Stimulated activated memory B cell treated with anti-CD40 and anti-IgM and Interleukin-4, amounts not matched to agents 10 μg/mL and 1 μg/mL and 100 μg/mL, for 72 hours (primary cell): ENCODE measurements at places on chromosomes 6 and 20.

DNA sequence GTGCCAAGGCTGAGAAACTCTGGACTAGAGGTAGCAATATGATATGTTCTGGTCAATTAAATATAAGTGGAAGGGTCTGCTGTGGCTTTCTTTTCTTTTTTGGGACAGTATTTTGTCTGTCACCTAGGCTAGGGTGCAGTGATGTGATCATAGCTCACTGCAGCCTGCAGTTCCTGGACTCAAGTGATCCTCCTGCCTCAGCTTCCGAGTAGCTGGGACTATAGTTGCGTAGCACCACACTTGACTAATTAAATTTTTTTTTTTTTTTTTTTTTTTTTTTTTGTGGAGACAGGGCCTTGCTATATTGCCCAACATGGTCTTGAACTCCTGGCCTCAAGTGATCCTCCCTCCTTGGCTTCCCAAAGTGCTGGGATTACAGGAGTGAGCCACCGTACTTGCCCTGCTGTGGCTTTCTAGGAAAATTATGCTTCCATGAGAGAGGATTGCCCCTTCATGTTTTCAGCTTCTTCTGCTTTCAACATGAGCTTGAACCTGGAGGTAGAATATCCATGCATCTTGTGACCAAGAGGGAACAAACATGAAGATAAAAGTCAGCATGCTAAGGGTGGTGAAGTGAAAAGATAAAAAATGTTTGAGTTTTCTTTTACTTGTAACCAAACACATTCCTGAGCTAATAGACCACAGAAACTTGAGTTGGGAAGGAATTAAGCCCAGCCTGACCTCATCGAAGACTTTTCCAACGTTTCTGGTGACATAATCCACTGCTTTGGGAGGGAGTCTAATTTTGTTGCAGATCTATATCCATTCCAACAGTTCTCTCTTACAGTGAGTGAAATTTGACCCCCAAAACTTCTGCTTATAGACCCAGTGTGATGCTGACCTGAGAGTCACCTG, 75.1 kb downstream of the CARMIL1 start:
- no peak for ATAC-seq

GRCh38 chr6:108120311-108120710, 45.5 kb upstream of the NR2E1 start:
- ATAC-seq, result no peak

- ATAC-seq, result no peak
Measured at GRCh38 chr20:56861590-56861989, 232.5 kb downstream of the TFAP2C start.

GRCh38 chr6:50120300-50120699, 70.6 kb upstream of the DEFB112 start:
- ATAC-seq, result no peak

GRCh38 chr6:56424542-56425083, 177.2 kb upstream of the COL21A1 start:
- ATAC-seq, result no peak

DNA sequence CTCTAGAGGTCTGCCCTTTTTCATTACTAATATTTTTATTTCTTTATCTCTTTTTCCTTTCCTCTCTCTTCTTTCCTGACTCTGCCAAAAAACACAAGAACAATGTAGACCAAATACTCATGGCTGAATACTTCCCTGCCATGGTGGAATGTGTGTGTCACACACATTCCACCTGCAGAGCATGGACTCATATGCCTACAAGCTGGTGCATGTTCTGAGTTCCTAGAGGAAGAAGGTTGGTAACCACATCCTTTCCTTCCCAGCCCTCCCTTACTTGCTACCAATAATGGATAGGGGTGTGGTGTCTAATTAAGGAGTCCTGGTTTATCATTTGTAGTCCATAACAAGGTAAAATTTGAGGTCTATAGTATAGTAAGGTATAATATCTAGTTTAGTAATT, 15.2 kb upstream of the CST9L start:
- no peak for ATAC-seq

DNA sequence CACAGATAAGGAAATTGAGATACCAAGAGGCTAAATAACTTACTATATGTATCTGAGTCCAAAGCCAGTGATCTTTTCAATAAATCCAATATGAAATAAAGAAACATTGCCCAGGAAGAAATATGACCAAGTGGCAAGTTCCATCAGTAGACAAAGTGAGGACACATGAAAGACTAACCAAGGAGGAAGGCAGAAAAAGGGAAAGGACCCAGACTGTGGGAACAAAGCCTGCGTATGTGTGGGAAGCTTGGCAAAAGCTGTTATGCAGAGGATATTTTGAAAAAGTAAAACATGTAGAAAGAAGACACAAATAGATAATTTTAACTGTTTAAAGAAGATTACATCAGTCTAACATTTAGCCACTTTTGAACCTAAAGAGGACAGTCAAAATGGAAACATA, 264.4 kb upstream of the PRDM1 start:
- ATAC-seq, result no peak

- no peak for ATAC-seq
Measured at GRCh38 chr6:55397986-55398385, 70.7 kb downstream of the GFRAL start.

DNA sequence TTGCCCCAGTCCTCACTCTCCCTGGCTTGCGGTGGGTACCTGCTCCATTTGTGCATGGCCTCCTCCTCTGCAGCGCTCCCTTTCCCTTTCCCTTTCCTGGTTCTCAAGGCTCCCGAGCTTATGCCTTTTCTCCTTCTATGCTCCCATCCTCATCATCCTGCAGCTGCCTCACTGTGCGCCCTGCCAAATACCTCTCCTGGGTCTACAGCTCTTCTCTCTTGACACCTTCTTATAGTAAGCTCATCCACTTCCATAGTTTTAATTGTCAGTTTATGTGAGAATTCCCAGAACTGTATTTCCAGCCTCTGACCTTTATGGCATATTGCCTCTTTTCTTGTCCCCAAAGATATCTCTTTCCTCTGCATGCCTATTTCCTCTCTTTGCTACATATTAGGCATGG, 5.9 kb downstream of the ADGRF5 start:
- ATAC-seq, result no peak

DNA sequence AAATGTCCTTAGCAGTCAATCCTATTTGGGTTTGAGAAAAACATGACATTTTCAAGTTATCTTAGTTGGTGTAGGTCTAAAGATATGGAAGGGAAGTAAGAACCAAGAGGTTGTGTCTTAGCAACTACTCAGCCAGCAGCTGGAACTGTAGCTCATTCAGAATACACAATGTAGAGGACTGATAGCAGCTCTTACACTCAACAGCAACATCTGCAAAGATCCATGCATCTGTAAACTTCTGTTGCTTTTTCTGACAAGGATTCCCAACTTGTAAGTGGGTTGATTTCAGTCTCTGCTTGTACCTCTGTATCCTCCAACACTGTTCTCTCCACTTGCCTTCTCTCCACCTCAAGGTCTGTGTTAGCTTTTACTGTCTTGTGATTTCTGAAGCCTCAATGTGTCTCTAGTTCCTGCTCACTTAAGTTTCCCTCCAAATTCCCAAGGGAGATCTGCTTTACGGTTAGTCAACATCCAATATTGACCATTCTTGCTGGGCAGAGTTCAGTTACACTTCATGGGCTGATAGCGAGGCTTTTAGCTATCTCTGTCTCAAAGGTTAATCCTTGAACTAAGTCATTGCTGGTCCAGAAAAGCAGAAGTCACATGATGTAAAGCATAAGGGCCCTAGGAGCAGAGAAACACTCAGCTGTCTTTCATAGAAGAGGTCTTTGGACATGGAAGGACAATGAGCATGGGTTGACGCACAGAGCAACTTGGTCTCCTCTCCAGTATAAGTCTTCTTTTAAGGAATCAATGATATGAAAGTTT, 71.6 kb upstream of the LGSN start:
- peak; percentile 16 for ATAC-seq

DNA sequence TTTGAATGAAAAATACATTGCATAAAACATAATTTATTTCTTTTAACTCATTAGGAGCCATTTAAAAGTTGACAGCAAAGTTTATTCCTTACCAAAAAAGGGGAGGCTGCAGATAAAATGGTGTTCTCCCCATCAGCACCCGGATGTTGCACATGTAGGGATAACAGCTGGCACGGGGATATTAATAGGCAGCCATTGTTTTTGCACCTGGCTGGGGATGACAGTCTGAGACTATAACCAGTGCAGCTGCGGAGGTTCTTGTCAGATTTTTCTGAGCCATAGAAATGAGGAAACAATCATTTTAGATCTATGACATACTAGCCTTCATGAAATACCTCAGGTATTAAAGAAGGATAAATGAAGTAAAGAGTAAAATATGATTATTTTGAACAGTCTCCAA, 20.1 kb upstream of the HECA start:
- ATAC-seq, result no peak
